ENCODE measurements at places on chromosomes 13 and 19. TPM values are rescaled to one million over a fixed set of nuclear protein-coding genes. Genes with fewer than 3 reads are reported as not detected.

Gene KLK7
- not detected for total RNA-seq

Gene LILRB4
- not detected for total RNA-seq

Gene FBXO17
- not detected for total RNA-seq

Gene ATP8A2
- 0.25 TPM for total RNA-seq

Gene SLC5A5
- 1.5 TPM for total RNA-seq

Gene CARD8
- total RNA-seq, result 99.5 TPM

Gene SMAD9
- 0.80 TPM for total RNA-seq

Gene RFPL4AL1
- not detected for total RNA-seq

Gene LACC1
- total RNA-seq, result 3.7 TPM

Gene ZNF439
- 11.2 TPM for total RNA-seq

Gene ALOX5AP
- 11.5 TPM for total RNA-seq

Gene CACNA1A
- 0.70 TPM for total RNA-seq

Gene IL11
- total RNA-seq, result not detected

Gene MTUS2
- not detected for total RNA-seq

Gene CLDN10
- not detected for total RNA-seq

Gene CFAP97D2
- not detected for total RNA-seq

Gene C19orf85
- not detected for total RNA-seq

Gene ZNF99
- total RNA-seq, result not detected

Gene CYP2F1
- not detected for total RNA-seq

Gene ADAMTSL5
- total RNA-seq, result 6.0 TPM

Gene IGFL3
- total RNA-seq, result not detected

Gene ZNF573
- 8.9 TPM for total RNA-seq

Gene CIRBP
- 157 TPM for total RNA-seq

Gene UCHL3
- 41.9 TPM for total RNA-seq

Gene NPHS1
- 0.10 TPM for total RNA-seq

Gene IGFL2
- total RNA-seq, result not detected

Gene GAPDHS
- not detected for total RNA-seq
